ENCODE measurements at places on chromosomes 11 and 22.

DNA sequence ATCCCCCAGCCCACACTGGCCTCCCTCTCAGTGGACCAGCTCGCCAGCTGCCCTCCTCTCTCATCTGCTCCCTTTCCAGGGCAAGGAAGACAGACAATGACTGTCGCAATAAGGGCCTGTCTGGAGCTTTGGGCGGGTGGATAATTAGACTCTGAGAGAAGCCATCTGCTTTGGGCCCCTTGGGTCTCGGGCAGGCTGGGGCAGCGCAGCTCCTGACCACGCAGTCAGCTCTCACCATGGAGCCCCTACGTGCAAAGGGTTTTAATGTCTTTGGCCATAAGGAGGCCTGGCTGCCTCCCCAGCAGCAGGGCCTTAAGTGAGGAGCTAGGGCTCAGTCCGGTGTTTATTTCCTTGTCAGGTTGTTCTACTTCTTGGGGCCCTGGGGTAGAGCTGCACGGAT is 153.9 kb downstream of the CHST1 start:
- no peak for DNase-seq

GRCh38 chr11:11482730-11483129 is 129.7 kb upstream of the CSNK2A3 start:
- no peak for DNase-seq

GRCh38 chr11:121112498-121113455 is 11.7 kb downstream of the TECTA start:
- peak; percentile 75 for DNase-seq

DNA sequence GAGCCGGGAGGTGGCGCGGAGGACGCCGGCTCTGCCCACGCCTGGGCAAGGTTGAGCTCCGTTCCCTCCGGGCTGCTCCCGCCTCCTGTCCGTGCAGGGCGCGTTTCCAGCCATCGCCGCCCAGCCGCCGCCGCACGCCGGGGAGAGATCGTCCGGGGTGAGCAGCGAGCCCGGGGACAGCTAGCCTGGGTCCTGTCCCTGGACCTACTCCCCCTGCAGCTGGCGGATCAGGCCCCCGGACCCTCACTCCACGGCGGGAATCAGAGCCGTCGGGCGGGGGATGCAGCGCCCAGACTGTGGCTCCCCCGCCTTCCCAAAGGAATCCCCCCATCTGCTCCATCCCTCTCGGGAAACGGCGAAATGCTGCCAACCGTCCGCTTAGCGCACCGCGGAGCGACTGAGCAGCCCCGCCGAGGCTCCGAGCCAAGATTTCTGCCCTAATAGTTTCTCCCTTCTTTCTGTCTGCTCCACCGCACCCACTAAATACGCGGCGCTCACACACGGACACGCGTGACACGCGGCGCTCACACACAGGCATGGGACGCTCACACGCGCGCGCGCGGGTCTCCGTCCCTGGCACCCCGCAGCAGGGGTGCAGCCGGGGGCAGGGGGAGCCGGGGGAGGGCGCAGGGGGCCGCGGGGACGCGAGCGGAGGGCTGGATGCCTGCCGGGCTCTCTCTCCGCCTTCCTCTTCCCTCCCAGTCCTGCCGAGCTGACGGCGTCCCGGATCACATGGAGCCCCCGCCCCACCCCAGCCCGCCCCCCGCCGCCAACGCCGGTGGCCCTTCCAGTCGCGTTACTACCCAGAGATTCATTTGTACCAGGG is at the start of gene KCNJ5:
KCNJ5 (plus strand) TSS at position 814 of the 826 bp plus-strand sequence. CDS start 19,918 bp downstream, outside the sequence.
- no peak for DNase-seq

- DNase-seq = no peak
These were observed 5.7 kb upstream of the APOBEC3A start for GRCh38 chr22:38951734-38952133.

DNA sequence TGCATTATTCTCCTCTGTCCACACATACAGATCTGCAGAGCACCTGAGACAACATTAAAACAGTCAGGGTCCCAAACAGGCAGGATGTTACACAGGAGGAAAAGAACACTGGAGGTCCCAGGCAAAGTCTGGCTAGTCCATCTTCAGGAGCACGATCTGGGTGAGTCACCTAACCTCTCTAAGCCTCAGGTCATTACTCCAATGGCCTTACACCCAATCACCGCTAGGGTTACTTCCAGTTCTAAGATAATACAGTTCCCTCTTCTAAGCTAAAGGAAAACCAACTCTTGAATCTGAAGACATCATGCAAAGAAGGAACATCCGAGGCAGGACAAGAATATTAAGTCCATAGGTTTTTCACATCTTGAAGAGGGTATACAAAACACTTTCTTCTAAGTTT is 24.5 kb downstream of the ASCC2 start:
- no peak for DNase-seq

GRCh38 chr11:16678466-16679116 is 59.9 kb upstream of the C11orf58 start:
- DNase-seq = no peak

- no peak for DNase-seq
These were observed 59.1 kb downstream of the ETS1 start for GRCh38 chr11:128528294-128528693.

- DNase-seq = no peak
These were observed 519 bp upstream of the PDE3B start for GRCh38 chr11:14642873-14643696.

DNA sequence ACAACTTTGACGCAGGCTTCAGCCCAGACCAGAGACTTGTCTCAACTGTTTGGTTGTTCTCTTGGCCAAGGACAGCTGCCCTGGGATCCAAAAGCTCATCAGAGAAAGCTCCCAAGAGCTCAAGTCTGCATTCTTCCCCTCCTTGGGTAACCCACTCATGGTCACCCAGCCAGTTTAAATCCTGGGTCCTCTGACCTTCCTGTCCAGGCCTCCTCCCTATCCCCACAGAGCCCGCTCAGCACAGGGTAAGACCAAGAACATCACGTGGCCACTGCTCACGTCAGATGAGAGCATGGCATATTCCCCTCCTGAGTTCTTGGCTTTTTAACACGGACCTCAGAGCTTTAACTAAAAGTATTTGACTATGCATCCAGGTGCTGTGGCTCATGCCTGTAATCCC is 25.8 kb downstream of the TSKU start:
- no peak for DNase-seq

DNA sequence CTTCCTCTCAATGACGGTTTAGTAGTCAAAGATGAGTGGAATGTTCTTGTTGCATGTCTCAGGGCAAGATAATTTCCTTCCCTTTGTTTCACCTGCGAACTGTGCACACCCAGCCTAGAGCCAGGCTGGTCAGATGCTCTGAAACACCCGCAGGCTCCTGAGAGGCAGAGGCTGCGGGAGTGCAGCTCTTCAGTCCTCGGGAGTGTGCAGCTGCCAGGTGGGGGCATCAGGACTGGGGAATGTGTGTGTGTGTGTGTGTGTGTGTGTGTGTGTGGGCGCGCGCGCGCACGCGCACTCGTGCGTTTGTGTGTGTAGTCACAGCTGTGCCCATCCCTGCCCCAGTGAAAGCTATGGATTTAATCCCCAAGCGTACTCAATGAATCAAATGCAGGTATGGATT is 136.2 kb upstream of the NTM start:
- no peak for DNase-seq

GRCh38 chr11:85939099-85940015 is 84.2 kb downstream of the CCDC83 start:
- DNase-seq = no peak

DNA sequence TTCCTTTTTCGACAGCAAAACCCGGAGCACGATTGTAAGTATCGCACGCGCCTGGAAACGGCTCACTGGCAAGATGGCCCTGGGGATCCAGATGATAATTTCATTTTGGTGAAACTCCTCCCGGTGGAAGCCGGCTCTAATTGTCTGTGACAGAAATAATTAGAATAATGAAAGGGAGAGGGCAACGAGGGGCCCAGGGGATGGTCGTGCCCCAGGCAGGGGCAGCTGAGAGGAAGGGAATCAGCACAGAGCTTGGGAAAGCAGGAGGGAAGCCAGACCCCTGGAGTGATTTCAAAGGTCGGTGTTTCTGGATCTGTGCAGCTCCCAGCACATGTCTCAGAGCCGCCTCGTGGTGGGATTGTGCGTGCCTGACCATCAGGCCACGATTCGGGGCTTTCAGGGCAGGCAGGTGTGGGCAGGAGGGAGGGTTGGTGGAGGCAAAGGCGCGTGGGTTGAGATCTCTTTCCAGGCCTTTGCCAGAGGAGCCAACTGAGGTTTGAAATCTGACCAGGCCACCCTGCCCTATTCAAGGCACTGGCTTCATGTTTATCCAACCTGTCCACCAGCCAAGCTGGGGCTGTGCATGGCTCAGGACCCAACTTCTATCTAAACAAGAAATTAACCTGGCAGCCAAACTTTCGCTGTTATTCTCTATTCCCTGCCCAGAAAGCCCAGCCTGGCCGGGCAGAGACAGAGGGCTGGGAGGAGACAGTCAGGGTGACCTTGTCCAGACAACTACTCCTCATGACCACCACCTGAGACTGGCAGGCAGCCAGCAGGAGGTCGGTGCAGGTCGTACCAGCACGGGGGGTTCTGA is 27.8 kb downstream of the ANO1 start:
- DNase-seq = no peak

- no peak for DNase-seq
These were observed 94.7 kb upstream of the TMEM45B start for GRCh38 chr11:129720994-129721393.

GRCh38 chr11:32088117-32088941 is 2.5 kb upstream of the RCN1 start:
- peak; percentile 79 for DNase-seq

- DNase-seq = no peak
These were observed 110.2 kb downstream of the ANO3 start for GRCh38 chr11:26442131-26442530.

GRCh38 chr22:20039683-20040325 is 18.9 kb downstream of the TANGO2 start:
- no peak for DNase-seq

- no peak for DNase-seq
These were observed 243.7 kb downstream of the KIRREL3 start for GRCh38 chr11:126756855-126757254.

DNA sequence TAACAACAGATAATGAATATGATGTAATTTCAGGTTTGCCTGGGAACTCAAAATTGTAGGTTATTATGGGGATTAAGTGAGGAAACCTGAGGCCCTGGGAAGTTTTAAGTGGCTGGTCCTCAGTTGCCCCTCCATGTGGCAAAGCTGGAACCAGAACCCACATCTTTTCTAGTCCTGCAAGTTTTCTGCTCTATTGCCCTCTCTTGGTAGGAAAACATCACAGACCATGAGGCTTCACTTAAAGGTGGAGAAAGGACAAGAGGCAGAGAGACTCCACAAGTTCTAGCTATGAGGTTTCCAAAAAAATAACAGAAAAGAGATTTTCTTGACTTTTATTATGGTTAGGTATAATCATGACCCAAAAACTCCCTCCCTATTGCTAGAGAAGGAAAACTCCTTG is 115.5 kb upstream of the DDI1 start:
- DNase-seq = no peak

- DNase-seq = no peak
These were observed 53.0 kb downstream of the RELT start for GRCh38 chr11:73429121-73429750.

GRCh38 chr22:37060801-37061610 is 9.5 kb downstream of the KCTD17 start:
- no peak for DNase-seq

GRCh38 chr11:12086271-12087074 is 23.9 kb upstream of the MICAL2 start:
- DNase-seq = peak; percentile 86

GRCh38 chr22:35572556-35572955 is 31.9 kb downstream of the RASD2 start:
- no peak for DNase-seq

DNA sequence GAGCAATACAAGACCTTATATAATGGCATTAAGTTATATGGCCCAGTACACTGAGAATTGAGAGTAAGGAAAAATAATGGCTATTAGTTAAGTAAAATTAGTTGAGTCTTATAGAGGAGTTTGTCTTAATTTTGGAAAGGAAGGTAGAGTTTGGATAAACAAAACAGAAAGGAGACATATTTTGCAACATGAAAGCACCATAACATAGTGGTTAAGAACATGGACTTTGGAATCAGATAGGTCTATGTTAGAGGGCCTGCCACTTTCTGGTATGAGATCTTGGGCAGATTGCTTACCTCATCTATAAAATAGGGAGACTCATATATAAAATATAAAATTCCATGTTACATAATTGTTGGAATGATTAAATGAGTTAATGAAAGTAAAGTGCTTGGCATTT is 68.9 kb downstream of the CSTPP1 start:
- DNase-seq = no peak

DNA sequence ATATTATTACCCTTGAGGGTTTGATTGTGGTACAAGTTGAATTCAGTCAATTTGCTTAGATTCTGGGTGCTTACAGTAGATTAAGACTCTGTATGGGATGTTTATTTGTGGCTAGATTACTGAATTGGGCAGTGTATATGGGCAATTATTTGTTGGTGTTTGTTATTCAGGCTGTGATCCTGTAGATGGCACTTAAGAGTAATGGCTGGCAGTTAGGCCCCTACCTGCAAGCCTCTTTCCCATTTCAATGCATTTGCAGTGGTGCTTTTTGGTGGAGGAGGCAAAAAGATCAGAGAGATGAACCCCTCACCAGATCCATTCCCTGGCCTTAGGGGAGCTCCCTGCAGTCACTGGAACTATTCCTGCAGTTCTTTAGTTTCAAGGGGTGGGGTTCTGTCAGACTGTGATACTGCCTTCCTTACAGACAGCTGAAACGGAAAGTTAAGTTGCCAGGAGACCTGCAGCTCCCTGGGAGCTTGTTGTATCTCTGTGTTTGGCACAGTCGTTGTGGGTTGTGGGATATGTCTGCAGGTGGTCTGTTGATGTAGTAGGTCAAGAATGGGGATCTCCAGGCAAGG is 199.5 kb downstream of the AASDHPPT start:
- peak; percentile 19 for DNase-seq

DNA sequence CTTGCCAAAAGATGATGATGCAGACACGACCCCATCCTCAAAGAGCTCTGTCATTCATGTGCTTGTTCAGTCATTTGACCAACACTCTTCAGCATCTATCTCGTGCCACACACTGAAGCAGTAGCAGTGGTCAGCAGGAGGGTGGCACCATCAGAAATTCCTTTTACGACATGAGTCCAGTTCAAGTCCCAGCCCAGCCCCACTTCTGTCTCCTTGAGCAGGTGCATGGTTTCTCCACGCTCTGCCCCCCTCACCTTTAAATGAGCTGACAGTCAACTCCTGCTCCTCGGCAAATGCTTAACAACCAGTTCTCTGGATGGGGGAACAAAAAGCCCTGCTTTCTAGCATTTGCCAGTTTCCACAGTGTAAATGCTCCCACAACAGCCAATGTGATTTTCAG is 60.9 kb downstream of the SYN3 start:
- no peak for DNase-seq

All from NCI-H226 (cell line).